ENCODE measurements at places on chromosomes 6 and 20. TPM values are rescaled to one million over a fixed set of nuclear protein-coding genes. Genes with fewer than 3 reads are reported as not detected.

The PHACTR1 gene
- 0.25 TPM for total RNA-seq

The RAD21L1 gene
- total RNA-seq, result not detected

The C2 gene
- total RNA-seq, result 1.3 TPM

- DNase-seq, result peak; percentile 70
- no peaks in the 10 kb centered on the region for H3K36me3 ChIP-seq
- H3K4me3 ChIP-seq, result peak overlapping the region; percentile 76
- no peaks in the 10 kb centered on the region for H3K27me3 ChIP-seq
- peak overlapping the region; percentile 96 for H3K27ac ChIP-seq
- peaks cover 36% of the 10 kb centered on the region for H3K4me1 ChIP-seq
Observed at GRCh38 chr20:58891718-58892140, 39.2 kb downstream of the GNAS start.

GRCh38 chr6:87574237-87574804, 15.5 kb downstream of the RARS2 start:
- H3K27me3 ChIP-seq, result no peaks in the 10 kb centered on the region
- H3K4me3 ChIP-seq, result no peak overlapping the region
- H3K36me3 ChIP-seq, result peaks cover 4% of the 10 kb centered on the region
- no peak overlapping the region for H3K27ac ChIP-seq
- DNase-seq, result no peak
- H3K4me1 ChIP-seq, result peaks cover 42% of the 10 kb centered on the region

GRCh38 chr6:136801581-136801980, 9.3 kb upstream of the MAP3K5 start:
- no peak for DNase-seq
- H3K27me3 ChIP-seq, result no peaks in the 10 kb centered on the region
- no peaks in the 10 kb centered on the region for H3K4me1 ChIP-seq
- H3K4me3 ChIP-seq, result no peak overlapping the region
- H3K36me3 ChIP-seq, result no peaks in the 10 kb centered on the region

DNA sequence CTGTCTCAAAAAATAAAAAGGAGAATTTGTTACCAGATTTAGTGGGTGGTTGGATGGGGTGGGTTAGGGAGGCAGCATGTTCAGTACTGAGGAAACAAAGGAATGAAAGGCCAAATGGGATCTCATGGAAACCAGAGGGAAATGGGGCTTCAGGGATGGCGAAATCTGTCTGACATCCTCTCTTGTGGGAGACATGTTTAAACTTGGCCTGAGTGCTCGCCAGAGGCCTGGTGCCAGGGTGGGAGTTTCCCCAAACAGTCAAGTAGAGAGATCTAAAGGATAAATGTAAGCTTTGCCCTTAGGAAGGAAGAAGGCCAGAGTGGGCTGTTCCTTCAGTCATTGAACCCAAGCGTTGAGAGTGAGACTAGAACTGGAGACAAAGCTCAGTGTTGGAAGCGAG, 61.9 kb upstream of the AKIRIN2 start:
- no peaks in the 10 kb centered on the region for H3K36me3 ChIP-seq
- H3K4me1 ChIP-seq, result no peaks in the 10 kb centered on the region
- no peak for DNase-seq

DNA sequence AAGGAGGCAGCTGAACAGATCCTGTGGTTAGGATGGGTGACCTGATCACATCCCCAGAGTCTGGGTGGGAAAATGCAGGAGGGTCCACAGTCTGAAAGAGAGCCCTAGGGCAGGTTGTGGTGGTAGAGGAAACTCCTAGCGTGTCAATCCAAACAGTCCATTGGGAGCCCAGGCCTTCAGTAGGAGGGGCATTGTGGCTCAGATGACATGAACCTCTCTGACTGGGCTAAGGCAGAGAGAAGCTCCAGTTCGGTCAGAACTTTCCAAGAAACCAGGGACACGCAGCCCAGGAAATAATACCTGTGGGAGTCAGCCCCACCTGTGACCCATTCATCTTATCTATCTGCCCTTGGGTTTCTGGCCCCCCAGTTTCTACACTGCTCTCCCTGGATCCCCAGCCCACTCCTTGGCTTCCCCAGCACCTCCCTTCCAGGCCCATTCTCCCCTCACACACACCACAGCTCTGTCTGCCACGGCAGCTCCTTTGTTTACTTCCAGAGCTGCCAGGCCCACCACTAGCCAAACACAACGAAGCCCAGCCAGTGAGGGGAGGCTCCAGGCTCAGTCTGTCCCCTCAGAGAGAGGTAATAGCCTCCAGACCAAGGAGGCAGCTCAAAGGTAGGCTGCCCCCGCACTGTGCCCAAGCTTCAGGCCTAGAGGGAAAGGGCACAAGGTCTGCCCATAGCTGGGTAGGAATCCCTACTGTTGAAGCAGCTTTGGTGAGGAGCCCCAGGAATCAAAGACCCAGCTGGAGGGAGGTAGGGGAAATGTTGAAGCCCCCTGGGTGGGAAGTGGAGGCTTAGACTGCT, 6.2 kb downstream of the GDF5 start:
- H3K27me3 ChIP-seq, result no peaks in the 10 kb centered on the region
- H3K4me1 ChIP-seq, result no peaks in the 10 kb centered on the region
- H3K27ac ChIP-seq, result no peak overlapping the region
- no peak overlapping the region for H3K4me3 ChIP-seq
- DNase-seq, result no peak
- no peaks in the 10 kb centered on the region for H3K36me3 ChIP-seq

DNA sequence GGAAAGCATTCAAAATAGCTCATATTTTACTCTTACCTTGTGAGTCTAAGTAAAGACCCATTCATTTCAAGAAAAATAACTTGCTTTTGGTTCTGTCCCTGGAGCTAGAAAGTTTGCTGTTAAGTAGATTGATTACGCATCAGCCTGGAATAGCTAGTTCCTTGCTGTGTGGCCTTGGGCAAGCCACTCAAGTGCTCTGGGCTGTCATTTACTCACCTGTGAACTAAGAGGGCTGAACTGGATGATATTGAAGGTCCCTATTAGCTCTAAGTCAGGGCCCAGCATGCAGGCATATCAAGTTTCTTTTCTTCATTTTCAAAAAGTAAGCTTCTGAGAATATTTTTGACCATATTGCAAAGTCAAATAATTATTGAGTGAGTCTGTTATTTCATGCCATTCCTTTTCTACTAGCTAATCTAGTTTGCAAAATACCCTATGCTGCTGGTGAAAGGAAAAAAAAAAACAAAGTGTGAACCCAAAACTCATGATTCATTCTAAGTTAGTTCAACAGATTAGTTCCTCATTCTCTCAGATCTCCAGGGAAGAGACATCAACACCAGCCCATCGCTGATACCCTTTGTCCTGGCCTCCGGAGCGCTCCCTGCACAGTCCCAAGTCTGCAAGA, 106.5 kb upstream of the GMDS start:
- H3K36me3 ChIP-seq, result no peaks in the 10 kb centered on the region
- peaks cover 25% of the 10 kb centered on the region for H3K4me1 ChIP-seq
- peak; percentile 81 for DNase-seq
- H3K27ac ChIP-seq, result 0 out of 2 replicates have a peak overlapping the region, but pooled peaks have one; percentile 26

DNA sequence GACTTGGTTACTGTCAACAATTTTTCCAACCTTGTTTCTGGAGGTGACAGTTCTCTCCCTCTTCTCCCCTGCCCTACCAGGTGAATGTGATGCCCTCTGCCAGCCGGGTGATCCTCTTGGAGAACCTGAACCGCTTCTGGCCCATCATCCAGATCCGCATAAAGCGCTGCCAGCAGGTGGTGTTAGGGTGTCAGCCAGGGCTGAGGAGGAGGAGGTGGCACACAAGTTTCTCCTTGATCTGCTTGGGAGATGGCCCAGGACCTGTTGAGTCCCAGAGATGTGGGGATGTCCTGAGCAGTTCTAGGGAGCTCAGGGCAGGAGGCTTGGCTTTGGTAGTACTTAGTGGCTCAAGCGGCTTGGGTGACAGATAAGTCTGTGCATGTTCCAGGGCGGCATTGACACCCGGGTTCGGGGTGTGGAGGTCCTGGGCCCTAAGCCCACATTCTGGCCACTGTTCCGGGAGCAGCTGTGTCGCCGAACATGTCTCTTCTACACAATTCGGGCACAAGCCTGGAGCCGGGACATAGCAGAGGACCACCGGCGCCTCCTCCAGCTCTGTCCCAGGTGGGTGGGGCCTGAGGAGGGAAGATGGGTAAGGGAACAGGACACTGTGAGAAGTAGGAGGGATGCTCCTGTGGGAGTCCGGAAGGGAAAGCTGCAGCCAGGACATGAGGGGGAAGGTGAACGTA, 21.2 kb downstream of the CUL9 start:
- no peaks in the 10 kb centered on the region for H3K4me1 ChIP-seq
- no peak overlapping the region for H3K4me3 ChIP-seq
- no peak for DNase-seq
- no peak overlapping the region for H3K27ac ChIP-seq
- H3K27me3 ChIP-seq, result no peaks in the 10 kb centered on the region

- H3K27me3 ChIP-seq, result no peaks in the 10 kb centered on the region
- no peak overlapping the region for H3K27ac ChIP-seq
- H3K36me3 ChIP-seq, result no peaks in the 10 kb centered on the region
- no peak for DNase-seq
Observed at GRCh38 chr20:61733891-61734732, 331.6 kb downstream of the TAF4 start.

GRCh38 chr20:39607141-39607540, 645.0 kb downstream of the DHX35 start:
- no peaks in the 10 kb centered on the region for H3K4me1 ChIP-seq
- H3K27me3 ChIP-seq, result no peaks in the 10 kb centered on the region
- H3K27ac ChIP-seq, result no peak overlapping the region
- peak; percentile 56 for DNase-seq
